Stimulated activated CD8-positive, alpha-beta memory T cell treated with anti-CD3 and anti-CD28 coated beads, Interleukin-4, amount 100 ng/mL, for 1 hour (primary cell): ENCODE measurements at places on chromosomes 6 and 20.

- no peak for DNase-seq
Observed at GRCh38 chr6:163263998-163264661, 150.4 kb upstream of the QKI start.

DNA sequence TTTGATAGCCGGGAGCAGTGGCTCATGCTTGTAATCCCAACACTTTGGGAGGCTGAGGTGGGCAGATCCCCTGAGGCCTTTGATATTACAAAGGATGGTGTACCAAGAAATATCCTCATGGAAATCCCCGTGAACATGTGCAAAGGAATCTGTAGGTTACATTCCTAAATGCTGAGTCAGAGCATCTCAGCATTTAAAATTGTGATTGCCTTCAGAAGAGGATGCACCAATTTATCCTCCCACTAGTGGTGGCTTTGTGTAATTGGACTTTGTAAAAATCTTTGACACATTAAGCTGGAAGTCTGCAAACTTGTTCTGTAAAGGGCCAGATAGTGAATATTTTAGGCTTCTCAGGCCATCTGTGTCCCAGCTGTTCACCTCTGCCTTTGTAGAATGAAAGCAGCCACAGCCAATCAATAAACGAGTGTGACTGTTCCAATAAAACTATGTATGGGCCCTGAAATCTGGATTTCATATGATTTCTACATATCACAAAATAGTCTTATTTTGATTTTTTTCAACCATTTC is 11.8 kb downstream of the TMEM14B start:
- no peak for DNase-seq

- DNase-seq, result no peak
Observed at GRCh38 chr20:41177636-41178035, 40.3 kb downstream of the PLCG1 start.

- DNase-seq, result no peak
Observed at GRCh38 chr20:47821481-47822100, 36.3 kb upstream of the SULF2 start.

- no peak for DNase-seq
Observed at GRCh38 chr6:157962601-157963302, 18.9 kb upstream of the SYNJ2 start.

DNA sequence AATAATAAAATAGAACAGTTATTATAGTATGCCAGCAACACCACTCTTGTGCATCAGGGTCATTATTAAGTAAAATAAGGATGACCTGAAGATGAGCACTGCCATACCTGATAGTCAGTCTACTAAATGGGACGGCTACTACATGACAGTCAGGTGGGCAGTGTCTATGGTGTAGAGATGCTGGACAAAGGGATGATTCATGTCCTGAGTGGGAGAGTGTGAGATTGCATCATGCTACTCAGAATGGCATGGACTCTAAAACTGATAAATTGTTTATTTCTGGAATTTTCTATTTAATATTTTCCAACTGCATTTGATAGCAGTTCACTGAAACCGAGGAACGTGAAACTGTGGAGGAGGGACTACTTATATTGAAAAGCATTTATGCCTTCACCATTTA is 38.8 kb downstream of the SNX9 start:
- no peak for DNase-seq

DNA sequence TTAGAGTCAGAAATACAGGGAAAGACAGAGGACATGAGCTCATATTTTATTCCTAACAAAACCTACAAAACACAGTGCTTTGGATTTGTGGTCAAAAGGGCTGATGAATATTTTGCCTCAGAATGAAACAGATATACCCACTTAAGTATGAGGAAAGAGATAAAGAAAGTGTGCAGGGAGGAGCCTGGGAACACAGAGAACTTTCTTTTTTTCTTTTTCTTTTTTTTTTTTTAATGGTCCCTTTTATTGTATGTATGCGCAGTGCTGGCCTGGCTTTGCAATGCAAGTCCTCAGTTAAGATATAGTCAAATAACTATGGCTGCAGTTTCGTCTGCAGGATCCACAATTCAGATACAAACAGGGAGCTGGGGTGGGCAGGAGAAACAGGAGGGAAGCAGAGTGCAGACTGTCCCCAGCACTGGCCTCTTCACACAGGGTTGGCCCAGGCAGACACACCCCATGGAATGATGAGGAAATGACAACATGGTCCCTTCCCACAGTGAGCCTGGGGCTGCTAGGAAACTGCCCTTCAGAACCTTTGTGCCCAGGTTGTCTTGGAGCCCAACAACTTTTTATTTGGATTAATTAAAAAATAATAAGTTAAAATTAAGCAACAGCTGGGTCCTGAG is 629.8 kb upstream of the AGPAT4 start:
- DNase-seq, result no peak

GRCh38 chr6:68572975-68573374 is 62.1 kb upstream of the ADGRB3 start:
- DNase-seq, result no peak

GRCh38 chr6:10968776-10969175 is 75.3 kb downstream of the ELOVL2 start:
- DNase-seq, result no peak

GRCh38 chr6:24899997-24900325 is 35.8 kb downstream of the RIPOR2 start:
- no peak for DNase-seq

GRCh38 chr20:20407891-20408805 is 40.2 kb downstream of the INSM1 start:
- DNase-seq, result no peak

DNA sequence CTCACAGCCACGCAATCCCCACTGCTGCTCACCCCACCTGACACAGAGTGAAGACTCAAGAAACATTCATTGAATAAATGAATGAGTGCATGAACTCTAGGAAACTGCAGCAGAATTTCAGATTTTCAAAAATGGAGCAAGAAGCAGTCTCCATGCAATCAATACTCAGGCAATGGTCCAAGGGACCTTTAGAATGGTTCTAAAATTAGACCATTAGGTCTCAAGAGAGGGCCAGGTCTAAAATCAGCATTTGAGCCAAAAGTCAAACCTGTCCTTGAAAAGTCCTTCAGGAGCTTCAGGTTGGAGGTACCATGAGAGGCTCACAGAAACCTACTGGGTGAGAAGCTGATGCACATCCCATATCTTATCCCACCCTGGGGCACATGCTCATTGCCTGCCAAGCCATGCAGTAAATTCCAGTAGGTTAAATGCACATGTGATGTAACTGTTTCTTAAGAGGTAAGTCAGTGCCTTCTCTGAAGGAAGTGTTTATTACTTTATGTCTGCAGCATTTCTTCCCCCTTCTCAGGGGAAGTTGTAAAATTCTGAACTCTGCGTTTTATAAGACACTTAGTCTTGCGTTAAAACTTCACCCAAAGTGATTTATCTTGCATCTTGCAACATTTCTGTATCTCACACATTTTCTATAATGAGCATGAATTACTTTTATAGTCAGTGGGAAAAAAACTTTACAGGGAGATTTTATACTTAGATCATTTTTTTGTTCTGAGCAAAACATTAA is 126.6 kb downstream of the ADAT2 start:
- DNase-seq, result no peak

- no peak for DNase-seq
Observed at GRCh38 chr6:5280920-5281319, 19.6 kb downstream of the FARS2 start.

DNA sequence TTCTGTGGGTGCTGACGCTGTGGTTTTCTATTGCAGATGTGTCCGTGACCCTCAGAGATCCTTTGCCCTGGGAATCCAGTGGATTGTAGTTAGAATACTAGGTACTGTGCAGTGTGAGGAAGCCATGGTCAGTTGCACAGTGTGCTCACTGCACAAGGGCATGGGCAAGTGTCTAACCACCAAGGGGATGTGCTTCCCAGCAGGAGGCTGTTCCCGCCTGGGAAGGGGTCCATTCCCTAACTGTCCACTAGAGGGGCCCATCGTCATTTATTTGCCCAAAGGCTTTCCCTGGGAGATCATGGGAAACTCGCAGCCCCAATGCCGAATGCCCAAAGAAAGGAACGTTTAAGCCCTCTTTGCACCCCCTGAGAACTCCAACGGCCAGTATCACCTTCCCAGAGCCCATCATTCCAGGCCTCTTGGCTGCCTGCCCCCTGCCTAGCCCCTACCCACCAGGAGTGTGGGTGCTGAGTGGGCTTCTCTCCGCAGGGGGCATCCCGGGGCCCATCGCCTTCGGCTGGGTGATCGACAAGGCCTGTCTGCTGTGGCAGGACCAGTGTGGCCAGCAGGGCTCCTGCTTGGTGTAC is 26.2 kb downstream of the SLCO4A1 start:
- peak; percentile 20 for DNase-seq

GRCh38 chr6:20746024-20746423 is 211.8 kb downstream of the CDKAL1 start:
- DNase-seq, result no peak

DNA sequence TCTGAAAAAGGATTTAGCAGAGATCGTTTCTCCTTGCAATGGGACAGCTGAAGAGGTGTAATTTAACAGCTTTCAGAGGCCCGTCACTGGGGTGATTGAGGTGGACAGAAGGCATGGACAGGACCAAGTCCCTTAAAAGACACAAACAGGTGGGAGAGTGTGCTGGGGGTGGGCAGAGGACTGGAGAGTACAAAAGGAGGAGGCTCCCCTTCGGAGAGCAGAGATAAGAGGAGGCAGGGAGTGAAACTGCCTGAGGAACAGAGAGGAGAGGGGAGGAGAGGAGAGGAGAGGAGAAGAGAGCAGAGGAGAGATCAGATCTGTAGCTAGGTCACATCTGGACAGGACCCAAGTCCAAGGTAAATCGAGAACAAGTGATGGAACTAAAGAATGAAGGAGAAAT is 48.6 kb upstream of the PKHD1 start:
- DNase-seq, result no peak

DNA sequence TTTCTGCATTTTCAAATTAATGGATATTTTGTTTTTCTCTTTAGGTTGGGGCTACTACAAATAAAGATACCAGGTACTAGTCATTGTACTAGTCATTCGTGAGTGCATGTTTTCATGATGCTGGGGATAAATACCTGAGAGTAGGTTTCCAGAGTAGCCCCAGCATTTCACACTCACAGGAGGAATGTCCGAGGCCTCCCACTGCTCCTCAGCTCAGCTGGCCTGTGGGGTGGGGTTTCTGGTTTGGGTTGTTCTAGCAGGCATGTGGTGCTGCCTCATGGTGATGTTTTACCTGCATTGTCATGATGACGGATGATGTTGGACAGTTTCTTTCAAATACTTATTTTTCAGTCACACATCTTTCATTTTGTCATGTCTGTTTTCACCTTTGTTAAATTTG is 144.5 kb downstream of the SMOC2 start:
- DNase-seq, result no peak

GRCh38 chr20:16147916-16148315 is 425.3 kb downstream of the KIF16B start:
- DNase-seq, result no peak

- no peak for DNase-seq
Observed at GRCh38 chr6:137254966-137255365, 35.8 kb upstream of the IFNGR1 start.

- no peak for DNase-seq
Observed at GRCh38 chr20:13294522-13294921, 73.4 kb downstream of the ISM1 start.

GRCh38 chr6:150813319-150813992 is 52.0 kb upstream of the MTHFD1L start:
- DNase-seq, result no peak

DNA sequence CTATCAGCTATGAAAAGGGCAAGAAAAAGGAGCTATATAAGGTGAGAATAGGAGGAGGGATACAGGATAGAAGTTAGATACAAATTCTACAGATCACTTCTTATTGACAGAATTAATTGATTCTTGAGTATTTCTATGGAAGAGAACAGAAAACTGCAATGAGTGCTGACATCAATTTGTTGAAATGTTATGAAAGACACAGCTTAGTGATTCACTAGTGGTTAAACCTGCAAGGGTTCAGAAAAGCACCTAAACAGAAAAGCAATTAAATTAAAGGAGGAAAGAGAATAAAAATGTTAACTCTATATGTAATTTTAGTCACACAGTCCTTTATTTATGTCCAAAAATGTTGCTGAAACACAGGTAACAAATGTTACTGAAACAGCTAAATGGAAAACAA is 254.4 kb upstream of the RUNX2 start:
- DNase-seq, result no peak

DNA sequence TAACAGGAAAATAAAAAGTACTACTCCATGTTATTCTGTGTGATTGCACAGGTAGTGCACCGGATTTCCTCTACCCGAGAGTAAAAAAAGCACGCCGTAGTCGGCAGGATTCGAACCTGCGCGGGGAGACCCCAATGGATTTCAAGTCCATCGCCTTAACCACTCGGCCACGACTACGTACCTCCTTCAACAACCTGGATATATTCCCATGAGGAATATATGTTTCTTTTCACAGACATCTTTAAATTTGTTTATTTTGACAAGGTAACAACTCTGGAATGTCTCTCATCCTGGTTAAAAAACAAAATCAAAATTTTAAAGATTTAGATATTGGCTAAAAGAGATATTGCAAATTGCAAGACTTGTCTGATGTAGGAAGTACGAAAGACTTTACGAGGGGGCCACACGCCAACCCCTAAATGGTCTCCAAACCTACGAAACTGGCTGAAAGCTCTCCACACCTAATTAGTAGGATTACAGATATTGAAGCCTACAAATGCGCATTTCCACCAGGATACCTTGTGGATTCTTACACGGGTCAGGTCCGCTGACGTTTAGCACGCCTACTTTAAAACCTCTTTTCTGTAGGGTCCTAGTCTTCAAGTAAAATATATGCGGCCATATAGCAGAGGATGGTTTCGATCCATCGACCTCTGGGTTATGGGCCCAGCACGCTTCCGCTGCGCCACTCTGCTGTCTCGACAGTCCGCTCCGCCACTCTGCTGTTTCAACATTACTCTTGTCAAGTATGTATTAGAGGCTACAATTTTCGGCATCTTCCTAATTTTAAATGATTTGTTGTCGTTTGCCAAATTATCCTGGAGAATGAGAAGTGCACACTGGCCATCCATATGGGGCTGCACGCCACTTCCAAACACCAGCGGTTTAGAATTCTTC is 52.2 kb upstream of the BTN3A2 start:
- peak; percentile 75 for DNase-seq

DNA sequence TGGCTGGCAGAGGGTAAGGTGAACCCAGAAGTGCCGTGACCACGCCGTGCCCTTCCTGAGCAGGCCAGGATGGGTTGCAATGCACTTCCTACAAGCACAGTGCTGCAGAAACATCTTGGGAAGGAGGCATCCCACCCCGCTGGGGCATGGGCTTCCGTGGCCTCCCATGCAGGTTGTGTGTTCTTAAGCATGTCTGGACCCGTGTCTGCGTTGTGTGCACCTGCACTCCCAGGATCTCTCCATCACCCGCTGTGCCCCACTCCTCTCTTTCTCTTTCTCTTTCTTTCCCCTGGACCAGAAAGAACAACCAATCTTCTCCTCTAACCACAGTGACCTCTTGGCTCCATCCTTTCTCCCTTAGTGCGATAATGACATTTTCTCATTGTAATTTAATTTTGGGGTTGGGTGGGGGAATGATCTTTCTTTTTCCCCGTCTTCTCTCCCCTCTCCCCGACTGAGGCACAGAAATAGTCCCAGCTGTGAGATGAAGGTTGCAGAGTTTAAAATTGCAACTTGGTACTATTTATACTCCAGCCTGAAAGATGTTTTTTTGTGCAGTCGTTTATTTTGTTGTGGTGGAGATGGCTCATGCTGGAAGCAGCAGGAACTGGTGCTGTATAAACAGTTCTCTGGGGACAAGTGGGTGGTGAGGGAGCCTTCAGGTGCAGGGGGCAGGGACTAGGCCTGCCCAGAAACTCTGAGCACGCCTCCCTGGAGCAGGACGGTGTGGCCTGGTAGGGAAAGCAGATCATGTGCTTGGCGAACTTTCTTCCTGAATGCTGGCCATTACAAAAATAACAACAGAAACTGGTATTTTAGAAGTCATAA is 20.5 kb downstream of the BCAS4 start:
- no peak for DNase-seq
